ENCODE measurements at places on chromosomes 6 and 20.

DNA sequence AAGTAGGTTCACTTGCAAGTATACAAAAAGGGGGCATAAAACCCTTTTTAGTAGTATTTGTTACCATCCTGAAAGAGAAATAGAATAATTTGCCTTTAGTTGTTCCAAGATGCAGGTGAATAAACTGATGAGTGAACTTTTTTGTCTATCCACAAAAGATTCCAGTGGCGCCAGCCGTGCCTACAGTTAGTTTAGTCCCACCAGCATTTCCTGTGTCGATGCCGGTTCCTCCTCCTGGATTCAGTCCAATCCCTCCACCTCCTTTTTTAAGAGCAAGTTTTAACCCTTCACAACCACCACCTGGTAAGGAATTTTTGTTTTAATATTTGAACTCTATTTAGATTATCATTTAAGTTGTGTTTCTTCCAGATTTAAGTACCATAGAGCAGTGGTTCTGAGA, 90.9 kb downstream of the SCAF8 start:
- DNase-seq: no peak

DNA sequence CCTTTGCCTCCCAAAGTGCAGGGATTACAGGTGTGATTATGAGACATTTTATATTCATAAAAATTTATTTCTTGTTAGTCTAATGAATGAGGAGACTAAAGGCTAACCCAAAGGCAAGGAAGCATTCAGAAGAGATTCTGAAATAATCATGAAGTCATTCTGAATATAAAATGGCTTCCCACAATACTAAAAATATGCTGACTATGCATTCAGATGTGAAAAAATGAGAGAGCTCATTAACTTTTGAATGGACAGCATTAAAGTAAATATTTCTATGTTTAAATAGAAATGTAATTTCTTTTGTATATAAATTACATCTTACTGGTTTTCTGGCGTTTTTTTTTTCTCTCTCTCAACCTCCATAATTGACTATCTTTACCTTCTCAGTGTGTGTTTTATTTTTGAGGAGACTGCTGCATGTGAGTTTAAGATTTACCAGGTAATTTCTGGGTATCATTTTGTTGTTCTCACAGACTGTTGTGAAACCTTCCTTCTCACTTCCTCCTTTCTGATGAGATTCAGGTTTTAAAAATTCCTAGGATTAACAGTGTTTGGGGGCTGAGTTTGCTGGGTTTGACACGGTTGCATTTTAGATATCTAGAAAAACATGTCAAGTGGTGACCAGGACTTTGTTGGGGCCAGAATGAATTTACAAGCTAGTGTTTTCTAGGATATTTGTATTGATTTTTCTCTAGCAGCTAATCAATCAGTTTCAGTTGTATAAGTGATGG, 316.6 kb downstream of the CDKAL1 start:
- no peak for DNase-seq

GRCh38 chr20:50649590-50649989, 41.8 kb downstream of the RIPOR3 start:
- DNase-seq: no peak

GRCh38 chr6:62999796-63000195, 211.5 kb upstream of the FKBP1C start:
- no peak for DNase-seq

GRCh38 chr20:44495802-44496481, 20.3 kb downstream of the TTPAL start:
- no peak for DNase-seq

- DNase-seq: no peak
These were observed 85.6 kb upstream of the EMILIN3 start for GRCh38 chr20:41452226-41452625.

- no peak for DNase-seq
These were observed 102.9 kb downstream of the BCAS1 start for GRCh38 chr20:53967527-53967926.

- DNase-seq: no peak
These were observed 132.1 kb upstream of the FOXQ1 start for GRCh38 chr6:1179571-1180459.

DNA sequence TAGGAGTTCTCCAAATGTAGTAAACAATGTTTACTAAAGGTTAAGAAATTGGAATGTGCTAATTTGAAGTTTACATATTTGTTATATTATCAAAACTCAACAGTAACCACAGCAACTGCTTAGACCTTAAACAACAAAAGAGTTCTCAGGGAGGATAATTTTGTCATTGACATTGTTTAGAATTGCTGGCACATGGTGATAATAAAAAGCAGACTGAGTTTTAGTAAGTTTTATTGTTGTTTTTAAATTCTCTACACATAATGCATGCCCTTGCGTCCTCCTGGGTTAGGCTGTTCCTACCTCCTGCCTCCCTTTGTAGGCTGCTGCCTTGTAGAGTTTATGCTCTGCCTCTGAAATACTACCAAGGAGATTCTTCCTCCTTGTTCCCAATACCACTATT, 28.7 kb downstream of the LAMA4 start:
- no peak for DNase-seq

DNA sequence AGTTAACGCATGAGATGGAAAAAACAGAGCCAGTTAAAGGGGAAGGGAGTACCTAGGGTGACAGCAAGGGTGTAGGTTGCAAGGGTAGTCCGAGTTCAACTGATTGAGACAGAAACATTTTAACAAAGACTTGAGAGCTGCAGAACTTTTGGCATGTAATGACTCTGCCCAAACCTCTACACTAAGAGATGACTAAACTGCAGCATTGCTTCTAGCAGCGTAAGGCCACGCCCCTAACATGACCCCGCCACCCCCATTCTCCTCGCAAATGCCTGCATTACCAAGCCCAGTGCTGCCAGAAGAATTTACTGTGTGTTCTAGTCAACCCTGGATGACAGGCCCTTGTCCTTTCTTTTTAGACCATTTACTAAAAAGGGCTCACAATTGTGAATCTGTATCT, 6.3 kb upstream of the HINT3 start:
- DNase-seq: no peak

- DNase-seq: no peak
These were observed 4.3 kb downstream of the SLC26A8 start for GRCh38 chr6:36020154-36020553.

GRCh38 chr6:140095532-140095931, 721.1 kb upstream of the CITED2 start:
- DNase-seq: no peak
